ENCODE measurements at places on chromosomes 12 and 14.

DNA sequence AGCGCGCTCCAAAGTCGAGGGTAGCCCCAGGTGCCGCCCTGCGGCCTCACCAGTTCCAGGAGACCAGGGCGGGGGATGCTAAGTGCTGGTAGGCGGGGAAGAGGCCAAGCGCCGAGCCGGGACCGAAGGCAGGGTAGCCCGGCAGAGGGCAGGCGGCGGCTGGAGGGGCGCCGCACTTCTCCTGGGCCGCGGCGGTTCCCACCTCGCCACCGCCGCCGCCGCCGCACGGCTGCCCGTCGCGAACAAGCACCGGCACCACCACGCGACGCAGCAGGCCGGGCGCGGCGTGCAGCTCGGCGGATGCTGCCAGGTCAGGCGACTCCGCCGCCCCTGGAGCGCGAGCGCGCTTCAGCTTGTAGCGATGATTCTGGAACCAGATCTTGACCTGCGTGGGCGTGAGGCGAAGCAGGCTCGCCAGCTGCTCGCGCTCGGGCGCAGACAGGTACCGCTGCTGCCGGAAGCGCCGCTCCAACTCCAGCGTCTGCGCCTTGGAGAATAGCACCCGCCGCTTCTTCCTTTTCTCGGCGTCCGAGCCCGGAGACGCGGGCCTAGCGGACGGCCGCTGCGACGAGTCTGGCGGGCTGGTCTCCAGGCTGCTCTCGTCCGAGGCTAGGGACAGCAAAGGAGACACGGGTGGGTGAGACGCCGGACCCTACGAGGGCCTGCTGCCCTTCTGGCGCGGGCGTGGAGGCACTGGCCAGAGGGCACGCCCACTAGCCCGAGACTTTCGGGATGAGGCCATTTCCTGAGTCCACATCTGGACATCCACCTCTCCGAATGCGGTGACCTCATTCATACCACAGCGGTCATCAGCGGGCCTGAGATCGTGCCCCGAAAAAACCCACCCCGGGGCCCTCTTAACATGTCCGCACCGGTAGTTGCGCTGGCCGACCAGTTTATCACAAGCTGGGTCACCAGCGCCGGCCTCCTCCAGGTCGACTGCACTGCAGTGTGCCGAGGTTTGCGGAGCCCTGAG, 1.3 kb downstream of the NKX2-8 start:
- DNase-seq, result no peak

DNA sequence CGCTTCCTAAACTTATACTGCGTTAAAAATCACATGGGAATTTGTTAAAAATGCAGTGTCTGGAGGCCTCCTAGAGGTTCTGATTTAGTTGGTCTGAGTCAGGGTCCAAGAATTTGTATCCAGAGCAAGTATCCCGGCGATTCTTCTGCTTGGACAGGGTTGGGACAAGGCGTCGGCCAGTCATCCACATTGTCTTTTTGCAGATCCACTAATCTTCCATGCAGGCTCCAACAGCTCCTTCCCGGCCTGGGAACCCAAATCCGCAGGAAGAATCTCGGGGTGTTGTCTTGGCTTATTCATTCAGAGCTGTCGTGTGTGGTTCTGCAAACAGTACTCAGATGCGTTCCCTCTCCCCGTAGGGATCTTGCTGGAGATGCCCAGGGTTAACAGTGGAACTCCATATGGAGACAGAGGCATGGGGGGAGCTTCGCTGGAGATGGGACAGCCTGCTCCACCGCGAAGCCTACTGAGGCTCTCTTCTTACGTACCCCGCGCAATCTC, 25.3 kb downstream of the GPRC5D start:
- no peak for DNase-seq

DNA sequence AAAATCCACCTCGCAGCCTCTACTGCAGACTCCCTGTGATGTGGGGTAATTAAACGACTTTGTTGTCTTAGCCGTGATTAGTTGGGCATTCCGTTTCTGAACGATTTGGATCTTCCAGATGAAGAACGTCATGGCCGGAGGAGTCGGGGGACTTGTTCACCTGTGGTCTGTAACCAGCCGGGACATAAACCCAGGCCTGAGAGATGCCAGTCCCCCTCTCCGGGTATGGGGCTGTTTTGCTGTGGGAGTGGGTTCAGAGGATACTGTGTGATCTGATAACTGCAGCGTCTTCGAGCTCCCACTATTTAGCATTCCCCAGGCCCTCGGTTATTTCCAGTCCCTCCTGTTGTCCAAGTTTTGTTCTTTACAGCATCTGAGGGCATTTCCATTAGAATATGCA, 96.1 kb downstream of the PIWIL1 start:
- no peak for DNase-seq

DNA sequence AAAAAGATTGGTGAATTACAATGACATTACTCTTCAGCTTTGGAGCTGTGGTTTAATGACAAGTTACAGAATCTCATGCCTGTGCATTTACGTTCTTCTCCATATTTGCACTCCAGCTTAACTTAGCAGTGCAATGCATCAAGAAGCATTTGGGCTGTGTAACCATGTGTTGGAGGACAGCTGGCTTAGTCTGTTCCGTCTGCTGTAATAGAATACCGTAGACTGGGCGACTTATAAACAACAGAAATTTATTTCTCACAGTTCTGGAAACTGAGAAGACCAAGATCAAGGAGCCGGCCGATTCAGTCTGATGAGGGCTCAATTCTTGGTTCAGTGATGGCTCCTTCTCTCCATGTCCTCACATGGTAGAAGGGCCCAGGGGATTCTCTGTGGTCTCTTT, 943.5 kb downstream of the BCL11B start:
- DNase-seq, result no peak

- DNase-seq, result no peak
Observed at GRCh38 chr14:59483363-59483762, 845 bp downstream of the L3HYPDH start.
